ENCODE measurements at places on chromosomes 3 and 15. TPM values are rescaled to one million over a fixed set of nuclear protein-coding genes. Genes with fewer than 3 reads are reported as not detected.

The COLQ gene
- total RNA-seq = 3.1 TPM

The RTP1 gene
- 0.96 TPM for total RNA-seq

The PP2D1 gene
- 1.2 TPM for total RNA-seq

The POPDC2 gene
- 4.6 TPM for total RNA-seq

The ZPLD1 gene
- total RNA-seq = 0.31 TPM

The PLXNB1 gene
- 28.9 TPM for total RNA-seq

The SLC35A5 gene
- 21.0 TPM for total RNA-seq

The PLA1A gene
- not detected for total RNA-seq

The CATSPER2 gene
- total RNA-seq = 9.4 TPM

The RASGRF1 gene
- 0.46 TPM for total RNA-seq

The SH2D7 gene
- 1.0 TPM for total RNA-seq

The NME9 gene
- 13.2 TPM for total RNA-seq

The PIGB gene
- 17.7 TPM for total RNA-seq

The ALDH1A3 gene
- total RNA-seq = 2.1 TPM

The DUOX2 gene
- 0.81 TPM for total RNA-seq

The TMEM207 gene
- not detected for total RNA-seq

The SATB1 gene
- 30.2 TPM for total RNA-seq

Data from motor neuron (in vitro differentiated cells).